ENCODE measurements at places on chromosomes 11 and 22.

- DNase-seq, result peak; percentile 25
Measured at GRCh38 chr22:26479043-26479791, 4.4 kb downstream of the HPS4 start.

GRCh38 chr22:43344520-43344787 lies 1.3 kb upstream of the SCUBE1 start:
- DNase-seq, result no peak

DNA sequence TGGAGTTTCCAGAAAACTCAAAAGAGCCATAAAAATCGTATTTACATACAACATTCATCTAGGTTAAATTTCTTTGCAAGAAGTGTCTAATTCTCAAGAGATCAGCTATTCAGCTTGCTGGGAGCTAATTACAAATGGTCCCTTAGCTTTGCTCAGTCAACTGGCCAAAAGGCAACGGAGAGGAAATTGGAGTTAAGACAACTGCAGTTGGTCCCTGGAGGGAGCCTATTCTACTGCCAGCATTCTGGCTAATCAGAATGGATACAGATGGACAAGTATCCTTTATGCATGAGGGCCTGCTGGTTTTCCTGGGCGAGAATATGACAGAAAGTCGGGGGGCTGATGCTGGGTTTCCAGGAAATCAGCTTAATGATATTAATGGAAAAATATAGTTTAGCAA lies 45.5 kb downstream of the KCNJ1 start:
- DNase-seq, result no peak

DNA sequence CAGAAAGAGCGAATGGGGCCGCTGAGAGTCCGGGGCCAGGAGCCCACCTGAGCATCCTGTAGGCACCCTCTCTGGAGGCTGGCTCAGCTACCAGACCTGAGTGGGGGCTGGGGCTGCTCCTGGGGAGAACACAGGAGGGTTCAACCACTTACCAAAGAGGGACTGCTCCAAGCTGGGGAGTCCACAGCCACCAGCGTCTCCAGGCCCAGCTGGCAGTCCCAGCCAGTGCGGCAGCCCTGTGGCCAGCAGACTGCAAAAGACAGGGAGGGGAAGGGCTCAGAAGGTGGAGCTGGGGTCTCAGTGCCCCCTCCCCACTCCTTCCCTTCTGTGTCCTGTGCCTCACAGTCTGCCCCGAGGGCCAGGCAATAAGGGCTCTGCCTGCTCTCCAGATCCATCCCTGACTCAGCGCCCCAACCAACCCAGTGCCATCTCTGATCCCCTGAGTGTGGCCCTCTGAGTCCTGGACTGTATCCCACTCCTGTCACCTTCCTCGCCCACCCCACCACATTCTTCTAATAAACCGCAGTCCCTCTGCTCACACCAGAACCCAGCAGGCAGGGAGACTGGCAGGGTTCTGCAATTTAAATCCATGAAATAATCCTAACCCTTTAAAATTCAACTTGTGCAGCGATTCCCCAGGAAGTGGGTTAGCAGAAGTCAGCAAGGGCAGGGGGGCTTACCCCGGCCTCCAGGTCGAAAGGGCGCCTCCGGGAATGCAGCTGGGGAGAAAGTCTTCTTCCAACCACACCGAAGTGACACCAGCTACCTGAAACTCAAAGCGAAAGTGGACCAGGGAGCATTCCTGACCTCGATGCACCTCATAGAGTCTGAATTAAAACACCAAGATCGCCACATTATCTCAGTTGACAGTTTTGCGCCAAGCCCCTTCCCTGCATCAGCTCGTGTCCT lies 13.3 kb downstream of the CHST1 start:
- DNase-seq, result no peak

DNA sequence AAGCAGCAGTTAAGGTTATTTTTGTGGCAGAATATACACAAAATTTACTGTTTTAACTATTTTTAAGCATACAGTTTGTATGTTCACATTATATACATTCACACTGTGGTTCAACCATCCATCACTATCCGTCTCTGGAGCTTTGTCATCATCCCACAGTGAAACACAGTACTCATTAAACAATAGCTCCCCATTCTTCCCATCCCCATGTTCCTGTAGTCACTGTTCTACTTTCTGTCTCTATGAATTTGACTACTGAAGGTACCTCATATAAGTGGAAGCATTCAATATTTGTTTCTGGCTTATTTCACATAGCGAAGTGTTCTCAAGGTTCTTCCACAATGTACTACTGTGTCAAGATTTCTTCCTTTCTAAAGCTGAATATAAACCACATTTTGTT lies 32.6 kb downstream of the ZBTB44 start:
- no peak for DNase-seq

GRCh38 chr22:47692811-47693210 lies 930.4 kb downstream of the TBC1D22A start:
- DNase-seq, result no peak

GRCh38 chr22:37525746-37526350 lies 6.6 kb upstream of the CARD10 start:
- DNase-seq, result no peak

- no peak for DNase-seq
Measured at GRCh38 chr11:130940706-130941105, 24.4 kb upstream of the SNX19 start.

DNA sequence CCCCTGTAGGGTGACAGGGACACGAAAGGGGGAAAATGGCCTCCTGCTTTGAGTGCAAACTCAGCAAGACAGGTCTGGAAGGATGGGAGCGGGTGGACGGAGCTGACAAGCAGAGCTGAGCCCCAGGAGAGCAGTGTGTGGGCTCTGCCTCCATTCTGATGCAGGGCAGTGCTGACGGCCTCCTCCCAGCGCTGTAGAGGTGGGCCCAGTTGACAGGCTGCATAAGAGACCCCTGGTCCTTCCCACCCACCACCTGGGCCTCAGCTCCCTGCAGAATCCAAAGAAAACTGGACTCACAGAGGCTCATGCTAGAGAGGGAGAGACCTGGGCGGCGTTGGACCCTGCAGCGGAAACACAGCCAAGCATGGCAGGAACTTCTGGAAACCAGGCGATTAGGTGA lies 1113.4 kb downstream of the BRD1 start:
- DNase-seq, result no peak

GRCh38 chr11:85806876-85807275 lies 4.1 kb downstream of the SYTL2 start:
- no peak for DNase-seq

GRCh38 chr11:7143908-7144307 lies 55.1 kb downstream of the RBMXL2 start:
- DNase-seq, result peak; percentile 6

DNA sequence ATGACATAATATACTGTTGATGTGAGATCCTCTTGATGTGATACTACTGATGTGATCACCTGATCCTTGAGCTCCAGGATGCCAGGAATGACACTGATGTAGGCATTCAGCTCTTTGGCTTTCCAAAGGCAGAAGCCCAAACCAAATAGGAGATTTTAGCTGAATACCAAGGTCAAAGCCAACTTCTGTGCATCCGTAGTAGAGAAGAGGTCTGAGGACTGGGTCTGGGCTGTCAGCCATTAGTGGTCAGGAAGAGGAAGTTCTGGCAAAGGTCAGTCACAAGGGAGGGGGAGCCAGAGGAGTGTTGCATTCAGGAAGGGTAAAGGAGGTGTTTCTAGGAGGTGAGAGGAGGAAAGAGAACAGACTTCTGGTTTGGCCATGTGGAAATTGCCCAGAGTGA lies 53.4 kb upstream of the PARVG start:
- peak; percentile 69 for DNase-seq

- no peak for DNase-seq
Measured at GRCh38 chr11:67266449-67267187, at the start of gene GRK2. TSS of gene GRK2 (plus strand) at chr11:67266473. CDS start at chr11:67266700, 227 bp downstream.

DNA sequence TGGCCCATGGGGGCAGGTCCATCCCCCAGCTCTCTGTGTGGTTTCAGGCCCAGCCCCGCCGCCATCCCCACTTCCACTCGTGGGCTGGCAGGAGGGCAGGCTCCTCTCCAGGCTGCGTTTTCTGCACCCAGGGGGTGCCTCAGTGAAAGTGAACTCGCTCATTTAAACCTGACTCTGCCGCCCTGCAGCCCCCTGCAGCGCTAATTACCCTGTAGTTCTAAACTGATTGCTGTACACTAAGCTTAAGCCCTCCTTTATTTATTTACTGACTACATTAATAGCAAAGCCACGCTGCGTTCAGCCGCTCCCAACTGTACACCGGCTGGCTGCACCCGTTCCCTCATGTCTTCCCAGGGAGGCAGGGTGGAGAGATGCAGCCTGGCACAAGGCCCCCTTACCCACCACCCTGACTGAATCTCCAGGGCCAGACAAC lies 36.6 kb upstream of the NNMT start:
- no peak for DNase-seq

DNA sequence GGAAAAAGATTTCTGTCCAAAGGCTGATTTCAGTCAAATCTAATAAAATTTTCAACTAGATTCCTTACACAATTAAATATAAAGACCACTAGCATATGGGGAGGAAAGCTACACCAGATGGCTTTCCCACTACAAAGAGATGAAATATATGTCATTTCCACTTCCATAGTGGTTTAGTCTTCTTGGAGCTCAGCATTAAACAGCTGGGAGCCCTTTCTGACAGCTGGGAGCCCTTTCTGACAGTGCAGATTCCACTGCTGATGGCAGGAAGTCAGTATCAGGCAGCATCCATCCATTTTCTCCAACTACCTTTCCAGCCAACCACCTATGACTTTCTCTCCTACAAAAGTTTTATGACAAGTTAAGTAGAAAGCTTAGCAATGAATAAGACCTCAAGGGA lies 177.9 kb downstream of the RRAS2 start:
- DNase-seq, result no peak

- DNase-seq, result no peak
Measured at GRCh38 chr11:88367310-88367709, 29.8 kb upstream of the CTSC start.

GRCh38 chr11:62372871-62373270 lies 35.6 kb downstream of the ASRGL1 start:
- no peak for DNase-seq

GRCh38 chr11:16946477-16947282 lies 67.5 kb downstream of the PLEKHA7 start:
- no peak for DNase-seq

GRCh38 chr22:38233427-38233826 lies 31.6 kb downstream of the MAFF start:
- no peak for DNase-seq

DNA sequence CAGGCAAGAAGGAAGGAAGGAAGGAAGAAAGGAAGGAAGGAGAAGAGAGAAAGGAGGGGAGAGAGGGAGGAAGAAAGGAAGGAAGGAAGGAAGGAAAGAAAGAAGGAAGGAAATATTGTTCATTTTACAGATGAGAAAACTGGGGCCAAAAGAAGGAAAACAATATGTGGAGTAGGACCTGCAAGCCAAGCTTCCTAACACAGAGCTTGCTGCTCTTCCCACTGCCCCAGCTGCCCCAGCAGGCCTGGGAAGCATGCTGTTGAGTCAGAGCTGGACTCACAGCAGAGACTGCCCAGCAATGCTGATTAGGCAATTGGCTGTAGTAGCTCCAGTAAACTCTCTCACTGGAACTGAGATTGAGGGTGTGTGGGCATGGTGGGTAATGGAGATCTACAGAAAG lies 42.6 kb upstream of the SMCO4 start:
- DNase-seq, result no peak

GRCh38 chr11:135001581-135001980 lies 589.5 kb upstream of the B3GAT1 start:
- DNase-seq, result no peak

DNA sequence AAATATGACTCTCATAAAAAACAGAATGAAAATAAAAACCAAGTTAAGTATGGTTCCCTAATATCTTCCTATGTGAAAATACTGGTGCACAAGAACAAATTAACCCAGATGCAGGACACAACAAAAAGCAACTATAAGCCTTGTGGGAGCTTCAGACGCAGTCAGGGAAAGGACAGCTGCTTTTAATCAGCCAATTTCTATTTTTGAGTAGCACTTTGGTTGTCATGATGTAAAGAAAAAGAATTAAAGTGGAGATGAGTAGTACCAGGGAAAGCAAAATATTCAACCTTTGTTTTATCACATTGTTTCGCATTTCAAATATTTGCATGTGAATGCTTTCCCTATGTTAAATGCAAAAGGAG lies 339.9 kb downstream of the SOX6 start:
- DNase-seq, result no peak
